H7 (cell line): ENCODE measurements at places on chromosomes 4 and X. TPM values are rescaled to one million over a fixed set of nuclear protein-coding genes. Genes with fewer than 3 reads are reported as not detected.
A peak's percentile ranks its signal among the peaks of the same experiment; 100 is the strongest.

SMIM43 gene
- total RNA-seq = not detected in 2 replicates

PRDM5 gene
- 17.3 and 25.4 TPM in 2 replicates for total RNA-seq

CCDC110 gene
- total RNA-seq = 0.22 and 0.28 TPM in 2 replicates

CXCL10 gene
- not detected in 2 replicates for total RNA-seq

GJB1 gene
- total RNA-seq = 0.10 TPM in 1 of 2 replicates, not detected in the other

CNGA1 gene
- total RNA-seq = 0.10 and 0.18 TPM in 2 replicates

GPC3 gene
- total RNA-seq = 73.2 and 81.0 TPM in 2 replicates

BBS7 gene
- 13.2 and 14.5 TPM in 2 replicates for total RNA-seq

CENPVL3 gene
- 1.5 and 3.9 TPM in 2 replicates for total RNA-seq

HPSE gene
- total RNA-seq = 0.62 and 0.78 TPM in 2 replicates

PAGE4 gene
- not detected in 2 replicates for total RNA-seq

FGFBP2 gene
- total RNA-seq = not detected in 2 replicates

SULT1B1 gene
- total RNA-seq = not detected in 2 replicates

GAGE12H gene
- not detected in 2 replicates for total RNA-seq

SOWAHB gene
- total RNA-seq = 0.10 and 0.41 TPM in 2 replicates

NLRP2B gene
- total RNA-seq = not detected in 2 replicates

FABP2 gene
- not detected in 2 replicates for total RNA-seq

KIAA1210 gene
- total RNA-seq = not detected in 2 replicates

PASD1 gene
- not detected in 2 replicates for total RNA-seq

SSR4 gene
- total RNA-seq = 148 and 198 TPM in 2 replicates

SH3D19 gene
- total RNA-seq = 24.8 and 26.8 TPM in 2 replicates

TNMD gene
- 24.2 and 30.0 TPM in 2 replicates for total RNA-seq

ARFIP1 gene
- 30.5 and 40.0 TPM in 2 replicates for total RNA-seq

RHOXF1 gene
- not detected in 2 replicates for total RNA-seq

CLNK gene
- not detected in 2 replicates for total RNA-seq

DNA sequence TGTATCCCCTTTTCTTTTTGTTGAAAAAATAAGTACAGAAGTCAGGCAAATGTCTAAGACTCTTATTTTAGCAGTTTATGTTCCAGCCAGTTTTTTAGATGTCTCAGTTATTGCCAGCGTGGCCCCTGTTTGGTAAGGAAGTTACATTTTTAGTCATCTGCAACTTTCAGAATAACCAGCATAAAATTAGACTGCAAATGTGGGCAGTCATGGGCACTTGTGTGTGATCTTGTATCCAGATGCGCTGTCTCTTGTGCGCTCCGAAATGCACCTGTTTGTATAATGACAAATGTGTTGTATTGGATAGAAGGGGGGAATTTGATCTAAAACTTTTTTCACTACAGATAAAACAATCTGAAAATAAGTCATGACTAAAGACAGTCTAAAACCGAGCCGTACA lies 44.3 kb upstream of the CLCN4 start:
- no peak for DNase-seq

DNA sequence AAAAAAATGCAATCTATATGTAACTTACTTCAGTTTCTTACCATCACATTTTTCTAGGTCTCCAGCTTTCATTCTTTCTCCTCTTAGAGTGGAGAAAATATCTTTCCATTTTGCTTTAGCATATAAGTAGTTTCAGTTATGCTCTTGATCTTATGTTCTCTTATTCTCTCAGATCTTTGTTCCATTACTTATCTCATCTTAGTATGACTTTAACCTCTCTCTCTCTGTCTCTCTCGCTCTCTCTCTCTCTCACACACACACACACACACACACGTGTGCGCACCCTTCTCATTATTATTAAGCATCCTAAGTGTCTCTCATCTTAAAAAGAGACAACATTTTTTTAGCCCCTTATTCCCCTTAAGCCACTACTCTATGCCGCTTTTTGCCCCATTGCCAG lies 92.8 kb downstream of the FAAH2 start:
- no peak for DNase-seq

GRCh38 chr4:123110147-123110546 lies 187.8 kb upstream of the NUDT6 start:
- DNase-seq = no peak

DNA sequence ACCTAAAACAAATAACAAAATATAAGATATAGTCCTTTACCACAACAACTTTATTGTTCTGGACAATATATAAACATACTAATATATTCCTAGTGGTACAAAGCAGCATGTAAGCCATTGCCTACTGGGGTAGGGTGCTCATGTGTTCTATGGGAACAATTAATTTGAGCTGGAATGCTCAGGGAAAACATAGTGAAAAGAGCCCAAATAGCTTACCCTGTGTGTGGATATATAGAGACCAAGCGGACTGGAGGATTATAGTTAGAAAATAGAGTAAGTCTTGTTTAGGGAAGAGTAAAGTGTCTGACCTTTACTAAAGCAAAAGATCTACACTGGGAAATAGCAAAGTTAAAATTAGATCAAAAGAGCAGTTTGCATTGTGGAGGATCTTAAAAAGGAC lies 64.8 kb downstream of the MAD2L1 start:
- DNase-seq = no peak

DNA sequence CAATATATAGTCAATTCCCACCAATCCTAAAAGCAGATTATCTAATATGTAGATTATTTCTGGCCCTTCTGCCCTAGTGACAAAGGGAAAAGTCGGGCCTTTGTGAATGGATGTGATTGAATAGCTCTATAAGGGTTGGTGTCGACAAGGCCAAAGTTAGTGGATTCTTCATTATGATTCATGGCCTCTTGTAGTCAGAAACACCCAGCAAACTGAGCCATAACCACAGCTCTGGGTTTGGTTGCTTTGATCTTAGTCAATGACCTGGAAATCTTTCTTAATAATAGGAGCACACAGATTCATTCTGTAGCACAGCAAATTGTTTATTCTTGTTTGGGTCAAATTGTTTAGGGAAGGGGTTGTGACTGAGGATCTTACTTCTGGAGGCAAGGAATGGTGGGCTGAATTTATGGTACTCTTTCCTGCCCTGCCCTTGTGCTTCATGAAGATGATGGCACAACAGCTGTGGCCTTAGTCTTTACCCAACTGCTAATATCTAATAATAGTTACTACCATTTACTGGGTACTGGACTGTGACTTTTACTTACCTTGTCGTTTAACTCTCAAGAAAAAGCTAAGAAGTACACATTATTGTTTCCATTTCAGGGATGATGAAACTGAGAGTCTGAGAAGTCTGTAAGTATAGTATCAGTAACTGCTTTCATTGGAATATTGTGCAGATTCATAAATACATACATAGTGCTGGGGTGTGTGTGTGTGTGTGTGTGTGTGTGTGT lies 74.0 kb downstream of the AFF2 start:
- no peak for DNase-seq

GRCh38 chr4:98688411-98689290 lies 30.2 kb upstream of the TSPAN5 start:
- DNase-seq = no peak

DNA sequence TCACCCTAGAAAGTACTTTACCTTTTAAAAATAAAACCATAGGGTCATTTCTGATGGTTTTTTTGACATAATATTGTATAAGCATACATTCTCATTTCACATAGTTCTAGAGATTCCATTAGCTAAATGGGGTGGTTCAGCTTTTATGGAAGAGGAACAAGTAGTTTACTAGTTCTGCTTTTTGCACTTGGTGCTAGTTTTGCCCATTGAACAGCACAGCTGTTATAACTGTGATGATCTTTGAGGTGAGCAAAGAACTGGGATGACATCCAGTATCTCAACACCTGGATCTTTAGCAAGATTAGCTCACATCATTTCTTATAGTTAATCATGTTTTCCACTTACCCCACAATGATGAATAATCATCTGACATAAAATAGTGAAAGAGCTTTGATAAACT lies 40.9 kb downstream of the MOB1B start:
- DNase-seq = no peak

DNA sequence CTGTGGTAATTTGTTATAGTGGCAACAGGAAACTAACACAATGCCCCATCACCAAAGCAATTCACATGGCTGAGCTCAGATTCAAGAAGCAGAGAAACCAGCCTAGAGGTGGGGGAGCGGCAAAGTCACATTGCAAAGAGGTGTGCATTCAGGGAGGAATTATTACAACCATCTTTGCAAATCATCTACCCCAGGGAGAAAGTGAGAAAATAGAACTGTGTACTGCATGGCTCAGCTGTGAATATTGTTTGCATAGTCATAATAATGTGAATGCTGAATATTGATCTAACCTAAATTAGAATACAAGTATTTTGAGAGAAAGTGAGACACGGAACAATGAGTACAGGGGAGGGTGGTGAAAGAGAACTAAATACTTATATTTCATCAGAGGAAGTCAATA lies 387.9 kb downstream of the BCOR start:
- no peak for DNase-seq

- DNase-seq = peak; percentile 72
These were observed 12.7 kb downstream of the ART3 start for GRCh38 chr4:76087007-76087769.

GRCh38 chr4:158420782-158421181 lies 100.9 kb upstream of the RXFP1 start:
- no peak for DNase-seq

DNA sequence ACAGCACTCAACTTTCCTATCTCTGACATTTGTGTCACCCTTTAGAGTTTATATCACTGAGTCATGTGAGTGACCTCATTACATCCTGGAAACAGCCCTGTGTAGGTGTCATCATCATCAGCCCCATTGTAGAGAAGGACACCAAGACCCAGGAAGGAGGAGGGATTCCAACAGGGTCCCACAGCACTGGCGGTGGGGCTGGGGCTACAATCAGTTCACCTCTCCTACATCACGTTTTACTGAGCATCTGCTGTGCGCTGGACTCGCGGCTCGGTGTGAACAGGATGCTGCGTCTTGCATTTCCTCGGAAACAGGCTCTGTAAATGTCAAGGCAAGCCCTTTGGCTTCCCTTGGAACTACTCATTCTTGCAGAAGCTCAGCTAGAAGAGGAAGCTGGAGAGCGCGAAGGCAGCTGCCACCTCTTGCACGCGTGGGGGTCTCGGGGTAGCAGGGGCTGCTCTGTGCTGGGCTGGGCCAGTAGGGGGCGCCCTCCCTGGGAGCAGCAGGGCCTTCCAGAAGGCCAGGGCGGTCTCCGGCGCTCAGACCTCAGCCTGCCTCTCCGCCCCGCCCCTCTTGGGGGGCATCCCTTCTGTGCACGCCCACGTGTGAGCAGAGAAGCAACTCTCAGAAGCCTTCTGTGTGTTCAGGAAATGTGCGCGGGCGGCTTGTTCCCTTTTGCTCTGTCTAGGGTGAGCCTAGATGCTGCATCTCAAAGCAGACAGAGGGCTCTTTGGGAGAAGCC lies 29.0 kb downstream of the REELD1 start:
- DNase-seq = peak; percentile 93

GRCh38 chrX:133649651-133650050 lies 234.4 kb upstream of the GPC4 start:
- peak; percentile 44 for DNase-seq

DNA sequence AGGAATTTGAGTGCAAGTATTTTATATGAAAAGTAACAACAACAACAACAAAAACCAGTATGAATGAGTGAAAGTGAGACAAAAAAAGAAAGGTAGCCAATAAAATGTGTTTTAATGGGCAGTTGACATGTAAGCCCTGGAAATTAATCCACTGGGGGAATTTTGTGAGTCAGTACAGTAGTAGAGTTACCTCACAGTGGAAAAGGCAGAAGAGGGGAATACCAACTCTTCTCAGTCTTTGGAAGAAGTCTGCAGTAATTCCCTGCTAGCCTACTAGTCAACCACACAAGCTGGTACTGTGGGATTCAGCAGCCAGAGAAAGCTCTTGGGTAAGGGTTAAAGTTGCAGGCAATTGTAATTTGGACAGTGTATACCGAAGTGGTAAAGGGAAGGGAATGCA lies 76.3 kb upstream of the IL15 start:
- no peak for DNase-seq

DNA sequence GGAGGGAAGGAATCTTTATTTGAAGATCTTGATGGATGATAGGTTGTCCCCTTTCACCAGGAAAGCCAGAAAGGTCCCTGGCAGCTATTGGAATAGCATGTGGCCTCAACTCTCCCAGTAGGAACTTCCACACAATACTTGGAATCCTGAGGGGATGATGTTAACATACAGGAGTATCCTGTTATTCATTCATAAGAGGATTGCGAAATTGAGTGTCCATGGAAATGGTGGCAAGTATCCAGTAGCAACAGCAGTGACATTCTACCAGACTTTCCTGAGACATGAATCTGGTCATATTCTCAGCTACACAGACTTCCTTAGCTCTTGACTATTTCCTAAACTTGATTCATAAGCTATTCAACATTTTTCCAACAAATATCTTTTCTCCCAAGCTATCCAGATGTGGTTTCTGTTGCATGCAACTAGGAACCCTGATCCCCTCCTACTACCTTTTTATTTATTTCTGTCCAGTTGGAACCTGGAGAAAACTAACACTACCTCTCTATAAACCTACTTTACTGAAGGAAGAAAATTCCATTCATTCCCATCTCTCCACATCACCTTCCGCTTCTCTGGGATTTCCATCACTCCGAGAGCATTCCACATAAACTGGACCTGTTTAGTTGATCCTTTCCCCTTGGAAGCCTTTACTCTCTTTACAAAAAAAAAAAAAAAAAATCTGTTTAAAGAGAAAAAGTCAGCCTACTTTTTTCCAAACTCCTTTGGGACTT lies 101.8 kb downstream of the ANXA5 start:
- no peak for DNase-seq

GRCh38 chr4:100738196-100739165 lies 220.7 kb upstream of the EMCN start:
- no peak for DNase-seq

DNA sequence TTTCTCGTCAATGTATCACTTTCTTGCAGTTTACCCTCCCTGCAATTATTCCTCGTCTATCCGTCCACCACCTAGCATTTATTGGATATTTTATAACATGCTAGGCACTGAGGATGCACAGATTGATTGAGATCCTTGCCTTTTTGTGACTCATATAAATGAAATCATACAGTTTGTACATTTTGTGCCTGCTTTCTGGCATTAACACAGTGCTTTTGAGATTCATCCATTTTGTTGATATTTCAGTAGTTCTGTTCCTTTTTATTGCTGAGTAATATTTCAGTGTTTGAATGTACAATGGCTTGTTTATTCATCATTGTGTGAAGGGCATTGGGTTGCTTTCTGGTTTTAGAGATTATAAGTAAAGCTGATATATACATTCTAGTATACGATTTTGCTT lies 841 bp downstream of the TBC1D19 start:
- DNase-seq = no peak

DNA sequence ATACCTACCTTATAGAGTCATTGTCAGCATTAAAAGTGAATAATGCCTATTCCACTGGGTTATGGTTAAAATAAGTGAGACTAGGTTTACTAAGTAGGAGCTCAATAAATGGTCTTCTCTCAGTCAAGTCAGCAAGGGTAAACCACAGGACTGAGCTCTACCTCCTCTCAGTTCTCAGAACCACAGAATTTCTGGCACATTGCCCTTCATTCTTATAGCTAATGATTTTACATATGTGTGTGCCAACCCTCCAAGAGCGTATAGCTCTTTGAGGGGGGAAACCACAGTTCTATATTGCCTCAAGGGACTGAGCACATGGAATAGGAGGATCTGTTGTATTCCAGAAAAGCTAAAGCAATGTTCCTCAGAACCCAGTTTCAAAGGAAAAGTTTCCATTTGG lies 124.8 kb downstream of the ATG4A start:
- no peak for DNase-seq
